Iris pigment epithelial cell (primary cell): ENCODE measurements at places on chromosomes 2 and 18.

- DNase-seq: no peak
Measured at GRCh38 chr18:23992089-23992940, 22.2 kb upstream of the TTC39C start.

DNA sequence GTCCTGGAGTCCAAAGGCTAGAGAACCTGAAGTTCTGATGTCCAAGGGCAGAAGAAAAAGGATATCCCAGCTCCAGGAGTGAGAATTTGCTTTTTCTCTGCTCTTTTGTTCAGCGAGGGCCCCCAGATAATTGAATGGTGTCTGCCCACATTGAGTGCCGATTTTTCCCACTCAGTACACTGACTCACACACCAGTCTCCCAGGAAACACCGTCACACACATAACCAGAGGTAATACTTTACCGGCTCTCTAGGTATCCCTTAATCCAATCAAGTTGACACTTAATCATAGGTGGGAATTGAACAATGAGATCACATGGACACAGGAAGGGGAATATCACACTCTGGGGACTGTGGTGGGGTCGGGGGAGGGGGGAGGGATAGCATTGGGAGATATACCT lies 161.5 kb downstream of the WDR7 start:
- no peak for DNase-seq

GRCh38 chr2:35343135-35343534 lies 1012.4 kb upstream of the CRIM1 start:
- no peak for DNase-seq

DNA sequence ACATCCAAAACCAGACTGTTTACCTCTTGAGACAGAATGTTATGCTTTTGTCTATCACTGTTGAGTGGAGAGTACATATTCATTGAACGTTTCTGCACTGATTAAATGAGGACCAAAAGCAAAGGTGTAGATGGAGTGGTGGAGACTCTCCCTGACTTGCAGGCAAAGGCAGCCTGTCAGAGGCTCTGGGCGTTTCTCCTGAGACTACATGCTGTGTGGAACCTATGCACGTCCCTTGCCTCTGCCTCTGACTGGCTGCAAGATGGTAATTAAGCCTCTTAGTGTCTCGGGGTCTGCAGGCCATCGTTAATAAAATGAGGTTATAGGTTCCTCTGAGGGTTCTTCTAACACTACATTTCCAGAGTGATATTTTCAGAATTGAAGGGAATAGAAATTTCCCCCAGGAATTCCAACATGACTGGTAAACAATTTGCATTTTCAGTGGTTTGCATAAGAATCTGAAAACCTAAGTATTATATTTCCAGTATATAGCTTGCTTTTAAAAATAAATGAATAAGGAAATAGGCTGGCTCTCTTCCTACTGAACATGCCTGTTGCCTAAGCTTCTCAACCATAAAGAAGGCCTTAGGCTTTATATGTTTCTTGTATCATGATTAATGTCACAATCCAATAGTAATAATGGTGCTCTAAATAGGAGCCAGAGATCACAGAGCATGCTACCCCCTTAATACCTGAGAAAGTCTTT lies 107.4 kb downstream of the FTCDNL1 start:
- DNase-seq: no peak

DNA sequence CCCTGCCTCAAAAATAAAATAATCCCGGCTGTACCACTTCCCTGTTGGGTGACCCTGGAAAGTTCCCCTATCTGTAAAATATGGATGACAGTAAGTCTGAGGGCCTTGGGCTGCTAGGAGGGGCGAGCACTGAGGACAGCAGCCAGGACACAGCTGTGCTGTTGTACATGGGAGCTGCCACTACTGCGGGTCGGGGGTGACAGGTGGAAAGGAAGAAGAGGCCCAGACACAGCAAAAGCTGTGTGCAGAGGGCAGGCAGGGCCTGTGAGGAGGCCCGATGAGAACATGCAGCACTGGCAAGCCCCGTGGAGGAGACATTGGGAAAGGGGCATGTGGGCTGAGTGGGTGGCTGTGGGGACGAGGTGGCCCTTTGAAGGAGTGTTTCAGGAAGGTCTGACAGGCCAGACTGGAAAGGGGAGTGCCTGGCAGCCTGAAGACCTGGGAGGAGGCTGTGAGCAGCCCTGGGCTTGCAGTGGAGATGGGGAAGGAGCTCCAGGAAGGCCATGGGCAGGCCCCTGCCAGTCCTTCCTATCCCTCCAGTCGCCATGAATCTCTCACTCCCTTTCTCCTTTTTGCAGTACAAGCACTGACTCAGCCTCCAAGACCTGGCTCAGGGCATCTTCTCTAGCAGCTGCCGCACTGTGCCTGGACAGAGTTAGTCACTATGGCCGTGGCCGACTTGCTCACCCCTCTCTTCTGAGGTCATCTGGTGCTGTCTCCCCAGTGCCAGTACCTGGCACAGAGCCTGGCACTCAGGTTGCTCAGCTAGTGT lies 28.9 kb upstream of the SEMA4C start:
- DNase-seq: no peak

DNA sequence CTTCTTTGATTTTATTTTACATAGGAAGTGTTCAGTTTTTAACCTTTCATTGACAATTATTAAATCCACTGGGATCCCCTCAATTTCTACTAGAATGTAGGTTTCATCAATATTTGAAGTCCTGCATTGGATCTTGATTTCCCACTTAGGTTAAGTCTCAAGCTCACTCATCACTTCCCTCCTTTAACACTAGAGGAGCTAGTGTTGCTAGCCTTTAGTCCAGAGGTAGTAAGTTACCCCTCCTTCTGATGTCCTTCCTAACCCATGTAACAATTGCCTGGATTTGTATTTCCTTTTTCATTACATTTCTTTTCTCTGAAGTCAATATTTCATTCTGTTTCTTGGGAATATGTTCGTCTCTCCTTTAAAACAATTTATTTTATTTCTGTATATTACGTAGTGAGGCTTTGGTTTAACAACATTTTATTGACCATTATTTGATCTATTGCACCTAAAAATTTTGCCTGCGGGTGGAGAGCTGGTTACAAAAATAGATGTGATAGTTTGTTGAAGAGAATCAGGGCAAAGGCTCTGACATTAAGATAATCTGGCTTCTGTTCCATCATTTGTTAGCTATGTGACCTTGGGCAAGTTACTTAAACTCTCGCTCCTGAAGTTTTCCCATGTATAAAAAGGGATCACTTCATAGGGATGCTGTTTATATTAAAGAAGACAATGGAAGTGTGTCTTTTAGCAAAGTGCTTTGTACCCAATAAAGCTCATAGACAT lies 833.0 kb downstream of the SLC4A3 start:
- DNase-seq: peak; percentile 16

- no peak for DNase-seq
Measured at GRCh38 chr18:3877678-3878077, 427.7 kb downstream of the TGIF1 start.

DNA sequence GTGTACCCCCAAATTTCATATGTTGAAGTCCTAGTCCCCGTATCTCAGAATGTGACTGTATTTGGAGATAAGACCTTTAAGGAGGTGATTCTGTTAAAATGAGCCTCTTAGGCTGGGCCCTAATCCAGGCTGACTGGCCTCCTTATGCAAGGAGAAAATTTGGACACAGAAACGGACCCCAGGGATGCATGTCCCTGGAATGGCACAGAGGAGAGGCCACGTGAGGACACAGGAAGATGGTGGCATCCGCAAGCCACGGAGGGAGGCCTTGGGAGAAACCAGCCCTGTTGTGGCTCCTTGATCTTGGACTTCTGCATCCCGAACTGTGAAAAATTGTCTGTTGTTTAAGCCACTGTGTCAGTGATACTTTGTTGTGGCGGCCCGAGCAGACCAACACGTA lies 150.7 kb downstream of the COL4A4 start:
- no peak for DNase-seq

DNA sequence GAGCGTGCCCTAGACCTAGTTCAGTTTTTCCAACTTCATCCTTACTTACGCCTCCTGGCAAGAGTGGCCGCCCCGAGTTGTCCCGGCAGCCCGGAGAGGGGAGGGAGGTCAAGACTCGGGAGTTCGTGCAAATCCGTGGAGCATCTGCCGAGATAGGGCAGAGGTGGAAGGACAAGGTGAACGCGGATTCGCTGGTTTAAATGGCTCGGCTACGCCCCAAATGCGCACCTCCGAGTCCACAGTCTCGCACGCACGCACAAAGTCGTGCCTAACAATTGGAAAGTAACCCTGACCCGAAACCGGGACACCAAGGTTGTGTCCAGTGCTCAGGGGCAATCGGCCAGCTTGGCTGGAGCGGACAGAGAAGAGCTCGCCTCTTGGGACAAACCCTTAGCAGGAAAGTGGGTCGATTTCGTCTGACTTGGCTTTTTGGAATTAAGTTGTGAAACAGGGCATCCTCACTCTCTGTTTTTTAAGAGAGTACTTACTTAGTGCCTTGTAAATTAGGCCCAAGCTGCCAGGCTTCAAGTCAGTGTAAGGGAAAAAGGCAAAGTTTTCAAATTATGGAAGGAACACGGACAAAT lies 726 bp upstream of the SS18 start:
- DNase-seq: no peak

GRCh38 chr2:150474326-150475074 lies 13.0 kb downstream of the RND3 start:
- DNase-seq: peak; percentile 66

GRCh38 chr2:74001121-74001520 lies 16.4 kb downstream of the TET3 start:
- no peak for DNase-seq

GRCh38 chr2:223997938-223998337 lies 40.7 kb downstream of the MRPL44 start:
- DNase-seq: peak; percentile 9

DNA sequence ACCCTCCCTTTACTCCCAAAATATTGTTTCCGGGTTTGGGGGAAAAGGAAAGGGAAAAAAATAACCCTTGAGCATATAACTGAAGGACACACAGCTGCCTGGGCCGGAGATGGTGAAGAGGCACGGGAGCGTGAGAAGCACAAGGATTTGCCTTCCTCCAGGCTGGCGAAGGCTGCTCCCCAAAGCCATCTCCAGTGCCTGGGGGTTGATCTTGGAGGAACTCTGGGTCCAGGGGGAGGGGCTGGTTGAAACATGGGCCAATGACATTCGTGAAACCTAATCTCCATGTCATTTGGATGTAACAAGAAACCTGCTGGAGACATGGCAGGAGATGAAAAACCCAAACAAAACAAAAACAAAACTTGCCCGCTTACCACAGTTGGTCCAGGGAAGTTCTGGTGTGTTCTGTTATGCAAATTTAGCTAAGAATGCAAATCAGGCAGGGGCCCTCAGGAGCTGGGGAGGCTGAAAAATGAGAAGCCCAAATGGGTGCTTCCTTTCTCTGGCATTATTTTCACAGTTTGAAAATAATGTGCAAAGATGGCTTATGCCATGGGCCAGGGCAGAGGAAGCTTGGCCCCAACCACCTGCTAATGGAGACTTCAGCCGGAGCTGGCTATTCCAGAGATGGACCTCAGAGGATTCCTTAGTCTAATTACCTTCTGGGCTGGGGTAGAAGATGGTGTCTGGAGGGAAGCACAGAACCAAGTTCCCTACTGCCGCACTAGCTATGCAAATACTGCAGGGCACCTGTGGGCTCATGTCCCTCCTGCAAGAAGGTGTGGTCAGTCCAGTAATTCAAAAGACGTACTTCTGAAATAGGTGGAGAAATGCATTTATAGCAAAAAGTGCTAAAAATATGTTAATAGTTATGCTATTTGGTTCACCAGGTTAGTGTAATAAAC lies 180.9 kb downstream of the BCL2 start:
- DNase-seq: no peak

DNA sequence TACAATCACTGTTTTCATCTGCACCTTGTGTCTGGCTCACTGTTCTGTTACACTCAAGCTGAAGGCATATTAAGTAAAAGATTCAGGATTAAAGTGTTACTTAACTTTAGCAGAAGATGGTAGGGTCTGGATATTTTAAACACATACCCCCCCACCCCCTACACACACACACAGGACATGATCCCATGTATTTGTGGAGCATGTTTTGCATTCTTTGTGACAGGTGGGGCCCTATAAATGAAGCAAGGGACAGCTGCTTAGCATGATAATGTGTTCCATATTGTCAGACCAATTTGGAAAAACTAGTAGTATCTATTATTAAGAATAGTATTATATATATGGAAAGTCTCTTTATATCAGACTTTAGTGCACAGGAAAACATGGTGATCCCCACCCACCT lies 335.2 kb upstream of the TNP1 start:
- DNase-seq: no peak

- no peak for DNase-seq
Measured at GRCh38 chr2:84257831-84258230, 201.2 kb downstream of the SUCLG1 start.

DNA sequence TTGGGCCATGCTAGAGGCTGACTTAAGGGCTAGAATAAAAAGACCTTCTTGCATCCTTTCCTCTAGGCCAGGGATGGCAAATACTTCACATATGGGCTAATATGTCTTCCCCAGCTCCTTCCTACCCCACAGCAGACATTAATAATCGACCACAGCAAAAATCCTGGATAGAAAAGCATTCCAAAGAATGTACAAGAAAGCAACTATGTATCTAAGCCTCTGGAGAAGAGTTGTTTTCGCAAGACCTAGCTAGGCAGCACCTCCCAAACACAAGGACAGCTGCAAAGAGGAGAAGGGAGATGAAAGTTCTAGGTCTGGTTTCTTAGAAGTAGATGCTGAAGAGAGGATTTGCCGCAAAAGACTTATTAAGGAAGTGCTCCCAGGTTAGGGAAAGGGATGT lies 372.6 kb downstream of the SLC4A3 start:
- DNase-seq: peak; percentile 16

DNA sequence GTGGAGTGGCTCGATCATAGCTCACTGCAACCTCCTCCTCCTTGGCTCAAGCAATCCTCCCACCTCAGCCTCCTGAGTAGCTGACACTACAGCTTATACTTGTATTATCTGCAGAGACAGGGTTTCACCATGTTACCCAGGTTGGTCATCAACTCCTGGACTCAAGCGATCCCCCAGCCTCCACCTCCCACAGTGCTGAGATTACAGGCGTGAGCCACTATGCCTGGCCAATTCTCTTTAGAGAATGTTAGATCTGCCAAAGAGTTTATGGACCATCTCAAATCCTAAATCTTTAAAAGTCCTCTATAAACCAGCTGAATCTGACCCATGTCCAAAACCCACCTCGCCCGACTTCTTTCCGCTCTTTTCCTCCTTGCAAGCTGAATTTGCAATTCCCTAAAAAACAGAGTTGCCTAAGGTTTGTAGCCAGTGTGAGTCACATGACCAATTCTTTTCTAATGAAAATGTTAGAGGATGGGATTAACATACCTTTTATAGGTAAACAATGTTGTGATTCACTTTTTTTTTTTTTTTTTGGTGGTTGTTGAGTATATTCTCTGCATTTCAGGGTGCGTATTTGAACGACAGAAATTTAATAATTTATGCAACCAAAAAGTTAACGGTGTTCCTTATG lies 2.4 kb upstream of the PMAIP1 start:
- no peak for DNase-seq

GRCh38 chr18:6963452-6964097 lies 154.0 kb downstream of the LAMA1 start:
- DNase-seq: no peak

- no peak for DNase-seq
Measured at GRCh38 chr18:7291046-7291445, 60.2 kb downstream of the LRRC30 start.

GRCh38 chr18:58455314-58456188 lies 173.3 kb downstream of the ALPK2 start:
- DNase-seq: peak; percentile 18

- no peak for DNase-seq
Measured at GRCh38 chr2:203149194-203149593, 89.6 kb upstream of the CYP20A1 start.
